ENCODE measurements at places on chromosomes 1 and 21.

- no peak for DNase-seq
These were observed 9.8 kb downstream of the BARHL2 start for GRCh38 chr1:90707363-90707710.

- no peak for DNase-seq
These were observed 526 bp downstream of the TPR start for GRCh38 chr1:186374303-186375151.

GRCh38 chr1:28056129-28056925 is 32.1 kb downstream of the EYA3 start:
- DNase-seq: no peak

DNA sequence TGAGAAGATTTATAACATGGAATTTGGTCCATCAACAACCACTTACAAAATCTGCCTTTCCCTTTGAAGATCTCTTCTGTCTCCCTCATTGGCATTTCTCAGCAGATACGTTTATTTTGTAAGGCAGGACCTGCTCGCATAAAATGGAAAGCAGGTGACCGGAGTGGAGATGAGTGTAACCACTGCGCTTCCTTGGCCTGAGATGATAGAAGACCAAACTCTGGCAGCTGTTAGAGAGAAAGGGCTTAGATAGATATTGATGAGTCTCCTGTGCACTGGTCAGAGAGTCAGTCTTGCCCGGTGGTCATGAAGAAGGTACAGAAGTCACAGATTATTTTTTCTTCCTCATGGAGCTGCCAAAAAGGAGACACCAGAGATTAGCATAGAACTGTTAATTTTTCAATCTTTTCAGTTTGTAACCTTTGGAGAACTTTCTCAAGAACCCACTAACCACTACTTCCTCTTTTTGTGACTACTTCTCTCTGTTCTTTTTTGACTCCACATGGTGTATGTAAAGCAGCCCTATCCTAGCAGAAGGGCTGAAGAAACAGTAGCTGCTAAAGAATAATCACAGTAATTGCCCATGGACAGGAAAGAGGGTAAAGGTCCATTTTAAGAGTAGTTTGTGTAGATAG is 47.6 kb downstream of the FCRL3 start:
- no peak for DNase-seq

DNA sequence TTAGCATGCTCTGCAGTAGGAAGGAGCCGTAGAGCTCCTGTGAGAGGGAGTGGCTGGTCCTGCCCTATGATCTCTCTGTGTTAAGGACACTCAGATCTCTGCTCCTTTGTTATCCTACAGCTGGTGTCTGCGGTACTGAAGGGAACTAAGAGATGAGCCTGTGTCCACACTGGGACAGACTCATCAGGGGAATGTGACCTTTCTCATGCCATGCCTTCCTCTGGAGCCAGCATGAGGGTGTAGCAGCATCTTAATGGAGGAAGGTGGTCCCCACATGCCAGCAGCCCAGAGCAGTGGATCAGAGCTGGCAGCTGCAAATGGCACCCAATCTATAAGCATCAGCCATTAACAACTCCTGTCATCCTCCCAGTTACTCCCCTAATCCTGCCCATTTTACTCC is 24.7 kb upstream of the GUCA2B start:
- no peak for DNase-seq

- no peak for DNase-seq
These were observed 34.9 kb downstream of the VANGL1 start for GRCh38 chr1:115676498-115677181.

GRCh38 chr1:64865105-64865757 is 101.1 kb downstream of the JAK1 start:
- no peak for DNase-seq

DNA sequence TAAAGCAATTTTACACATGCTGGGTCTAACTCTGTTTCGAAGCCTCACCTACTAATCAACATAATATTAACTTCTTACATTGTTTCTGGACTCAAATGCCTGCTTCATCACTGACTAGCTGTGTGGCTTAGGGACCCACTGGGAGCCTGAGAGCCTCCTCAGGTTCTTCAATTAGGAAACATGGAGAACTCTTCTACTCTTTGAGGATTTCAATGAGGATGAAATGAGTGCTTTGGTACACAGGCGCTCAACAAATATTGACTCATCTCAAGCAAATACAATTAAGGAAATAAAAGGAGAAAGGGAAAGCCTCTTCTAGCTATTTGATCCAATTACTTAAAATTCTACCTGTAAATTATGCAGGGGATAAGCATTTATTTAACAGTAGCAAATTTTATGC is 84.4 kb upstream of the JAK1 start:
- no peak for DNase-seq

DNA sequence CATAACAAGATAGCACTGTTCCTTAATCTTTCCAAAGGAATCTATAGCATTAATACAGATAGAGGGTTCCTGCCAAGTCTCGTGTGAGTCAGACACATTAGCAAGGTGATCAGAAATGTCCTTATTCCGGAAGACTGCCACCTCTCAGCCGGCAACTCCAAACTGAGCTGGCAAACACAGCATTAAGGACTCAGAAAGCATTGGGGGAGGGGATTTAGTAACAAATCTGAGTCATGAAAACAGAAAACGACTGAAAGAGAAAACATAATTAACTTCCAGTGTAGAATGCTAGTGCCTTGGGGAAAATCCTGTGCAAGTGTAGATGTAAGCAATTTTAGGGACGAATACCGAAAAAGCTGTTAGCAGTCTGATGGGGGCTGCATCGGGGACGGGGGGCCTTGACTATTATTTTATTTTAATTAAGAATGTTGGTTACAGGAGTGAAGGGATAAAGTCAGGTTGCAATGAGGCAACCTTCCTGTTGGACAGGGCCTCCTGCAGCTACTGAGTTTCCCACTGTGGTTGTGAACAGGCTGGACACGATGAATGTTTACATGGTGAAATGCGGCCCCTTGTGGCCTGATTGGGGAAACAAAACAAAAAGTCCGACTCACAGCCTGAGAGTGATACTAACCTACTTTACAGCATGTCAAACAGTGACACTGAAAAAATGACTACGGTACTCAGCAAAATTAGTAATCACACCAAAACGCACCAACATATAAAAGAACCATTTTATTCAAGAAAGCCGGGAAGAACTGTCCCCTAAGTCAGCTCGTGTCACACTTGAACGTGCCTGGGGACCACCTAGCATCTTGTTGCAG is 20.7 kb downstream of the MIS18A start:
- peak; percentile 70 for DNase-seq

DNA sequence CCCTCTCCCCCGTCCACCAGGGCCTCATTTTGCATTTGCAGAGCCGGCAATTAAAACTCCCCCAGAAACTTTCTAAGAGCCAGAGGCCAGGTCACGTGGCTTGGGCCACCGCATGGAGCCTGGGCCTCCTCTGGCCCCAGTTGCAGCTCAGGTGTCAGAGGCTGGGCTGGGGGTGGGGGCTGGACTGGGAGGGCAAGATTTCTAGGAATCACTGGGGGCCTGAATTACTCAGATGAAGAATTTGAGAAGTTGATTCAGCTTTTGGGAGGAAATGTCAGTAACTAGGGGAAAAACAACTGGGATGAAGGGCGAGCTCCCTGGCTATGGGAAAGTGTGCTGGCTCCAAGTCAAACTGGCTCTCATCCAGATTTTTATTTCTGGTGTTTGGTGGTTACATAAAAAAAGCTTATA is 151.0 kb downstream of the CDC7 start:
- peak; percentile 73 for DNase-seq

DNA sequence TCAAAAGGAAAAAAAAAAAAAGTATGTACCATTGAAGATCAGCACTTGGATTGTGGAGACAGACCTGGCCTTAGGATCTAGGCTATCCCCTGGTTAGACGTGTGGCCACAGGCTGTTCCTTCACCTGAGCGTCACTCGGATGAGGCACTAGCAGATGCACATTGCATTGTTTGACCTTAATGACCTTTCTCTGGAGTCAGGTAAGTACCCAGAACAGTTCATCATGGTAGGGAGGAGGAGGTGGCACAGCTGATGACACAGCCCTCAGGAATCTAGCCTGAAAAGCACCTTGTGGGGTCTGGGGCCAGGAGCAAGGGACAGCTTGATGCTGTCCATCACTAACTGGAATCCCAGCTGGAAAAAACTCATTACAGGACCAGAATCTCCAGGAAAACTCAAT is 21.2 kb downstream of the NECAP2 start:
- no peak for DNase-seq

DNA sequence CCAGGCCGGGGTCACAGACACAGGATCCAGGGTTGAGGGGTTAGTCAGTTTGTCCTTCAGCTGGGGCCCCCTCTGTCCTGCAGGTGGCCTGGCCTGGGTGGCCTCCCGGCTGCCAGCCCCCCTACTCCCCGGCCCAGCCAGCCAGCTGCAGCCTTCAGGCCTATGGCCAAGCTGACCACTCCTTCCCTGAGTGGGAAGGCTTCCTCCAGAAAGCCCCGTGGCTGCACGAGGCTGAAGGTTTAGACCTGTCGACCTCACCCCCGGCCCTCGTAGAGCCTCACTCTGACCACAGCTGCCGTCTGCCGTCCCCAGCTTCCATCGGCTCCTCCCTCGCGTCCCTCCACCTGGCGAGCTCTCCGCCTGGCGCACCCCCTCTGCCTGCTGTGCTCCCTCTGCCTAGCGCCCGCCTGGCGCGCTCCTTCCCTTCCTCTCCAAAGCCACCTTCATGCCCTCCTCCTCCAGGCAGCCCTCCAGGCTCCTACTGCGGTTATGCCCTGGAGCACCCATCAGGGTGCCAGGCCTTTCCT is 9.6 kb downstream of the TTLL10 start:
- DNase-seq: no peak

DNA sequence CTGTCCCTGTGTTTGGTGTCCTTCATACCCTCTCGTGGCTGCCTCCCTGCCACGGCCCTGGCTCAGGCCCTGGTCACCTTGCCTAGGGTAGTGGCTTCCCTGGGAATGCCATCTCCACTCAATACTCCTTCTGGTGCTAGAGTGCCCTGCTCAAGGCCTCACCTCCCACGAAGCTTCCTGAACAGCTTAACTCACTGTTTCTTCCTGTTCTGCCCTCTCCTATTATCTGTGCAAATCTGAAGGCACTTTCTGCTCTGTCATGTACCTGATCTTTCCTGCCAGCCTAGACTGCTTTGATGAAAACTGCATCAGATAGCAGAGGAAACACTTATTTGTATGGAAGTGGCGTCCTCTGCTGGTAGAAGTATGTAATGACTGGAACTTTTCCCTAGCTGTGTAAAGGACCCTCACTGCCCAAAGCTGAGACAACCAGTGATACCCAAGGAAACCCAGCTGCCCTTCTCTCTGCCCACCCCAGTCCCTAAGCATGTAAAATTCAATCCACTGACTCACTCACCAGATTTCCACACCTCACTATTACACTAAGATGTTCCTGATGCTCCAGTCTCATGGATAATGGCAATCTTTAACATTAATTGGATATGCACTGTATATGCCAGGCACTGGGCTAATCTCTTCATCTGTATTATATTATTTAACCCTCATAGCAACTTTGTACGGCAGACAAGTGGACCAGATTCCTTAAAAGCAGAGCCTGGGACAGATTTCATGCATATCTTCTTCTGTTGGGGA is 36.2 kb upstream of the BTG2 start:
- DNase-seq: peak; percentile 55

GRCh38 chr1:30005972-30006619 is 717.3 kb downstream of the MATN1 start:
- no peak for DNase-seq
